G401 (cell line): ENCODE measurements at places on chromosomes 12 and 14. TPM values are rescaled to one million over a fixed set of nuclear protein-coding genes. Genes with fewer than 3 reads are reported as not detected.

DEGS2 gene
- total RNA-seq: 0.95 and 5.0 TPM in 2 replicates

PRKD1 gene
- total RNA-seq: 0.49 TPM in 1 of 2 replicates, not detected in the other

DACT1 gene
- 0.03 TPM in 1 of 2 replicates, not detected in the other for total RNA-seq

SDR9C7 gene
- not detected in 2 replicates for total RNA-seq

E2F7 gene
- 2.7 and 5.7 TPM in 2 replicates for total RNA-seq

STX2 gene
- 29.1 and 48.7 TPM in 2 replicates for total RNA-seq

ADGRD1 gene
- total RNA-seq: 0.51 TPM in 1 of 2 replicates, not detected in the other

RNASE1 gene
- 0.85 TPM in 1 of 2 replicates, not detected in the other for total RNA-seq

RGS6 gene
- total RNA-seq: not detected in 2 replicates

BIN2 gene
- not detected in 2 replicates for total RNA-seq

FGF23 gene
- not detected in 2 replicates for total RNA-seq

COCH gene
- 0.07 and 0.31 TPM in 2 replicates for total RNA-seq

CLEC4C gene
- total RNA-seq: not detected in 2 replicates

ATN1 gene
- 2.2 and 6.2 TPM in 2 replicates for total RNA-seq

SLC25A21 gene
- total RNA-seq: 4.3 and 8.2 TPM in 2 replicates

ACIN1 gene
- total RNA-seq: 80.3 and 95.3 TPM in 2 replicates

TMEM30B gene
- total RNA-seq: not detected in 2 replicates

LALBA gene
- total RNA-seq: not detected in 2 replicates

EIF2S3B gene
- 2.2 and 3.3 TPM in 2 replicates for total RNA-seq

HOXC12 gene
- not detected in 2 replicates for total RNA-seq

NYNRIN gene
- total RNA-seq: 19.7 and 24.1 TPM in 2 replicates

EPS8 gene
- 0.07 TPM in 1 of 2 replicates, not detected in the other for total RNA-seq

PLEKHG7 gene
- not detected in 2 replicates for total RNA-seq

C12orf60 gene
- total RNA-seq: 1.6 and 2.6 TPM in 2 replicates

SCFD1 gene
- total RNA-seq: 56.9 and 63.7 TPM in 2 replicates

PRICKLE1 gene
- total RNA-seq: 7.4 and 17.9 TPM in 2 replicates

CD163L1 gene
- total RNA-seq: not detected in 2 replicates

RNASE3 gene
- not detected in 2 replicates for total RNA-seq

USP30 gene
- 20.5 and 21.6 TPM in 2 replicates for total RNA-seq

AMN gene
- total RNA-seq: not detected in 2 replicates

IFI27 gene
- not detected in 2 replicates for total RNA-seq
